GM13976 (cell line): ENCODE measurements at places on chromosomes 3 and 15.
A peak's percentile ranks its signal among the peaks of the same experiment; 100 is the strongest.

DNA sequence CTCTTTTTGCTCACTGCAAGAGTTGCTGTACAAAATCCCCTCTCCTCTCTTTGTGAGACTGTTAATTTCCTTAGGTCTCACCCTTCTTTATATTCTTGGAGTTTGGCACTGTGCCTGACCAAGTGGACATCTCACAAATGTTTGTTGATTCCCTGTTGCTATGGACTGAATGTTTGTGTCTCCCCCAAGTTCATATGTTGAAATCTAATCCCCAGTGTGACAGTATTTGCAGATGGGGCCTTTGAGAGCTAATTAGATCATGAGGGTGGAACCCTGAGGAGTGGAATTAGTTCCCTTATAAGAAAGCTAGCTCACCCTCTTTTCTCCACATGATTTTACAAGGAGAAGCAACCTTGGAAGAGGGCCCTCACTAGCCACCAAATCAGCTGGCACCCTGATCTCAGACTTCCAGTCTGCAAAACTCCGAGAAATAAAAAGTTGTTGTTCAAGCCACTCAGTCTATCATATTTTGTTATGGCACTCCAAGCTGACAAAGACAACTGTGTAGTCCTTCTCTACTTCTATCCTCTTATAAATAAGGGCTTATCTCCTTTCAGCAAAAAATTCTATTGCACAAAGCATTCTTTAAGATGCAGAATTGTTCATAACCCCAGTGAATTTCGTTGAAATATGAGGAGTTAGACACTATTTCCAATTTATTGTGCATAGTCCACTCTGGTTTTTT lies 65.5 kb upstream of the NPHP3 start:
- DNase-seq, result no peak

DNA sequence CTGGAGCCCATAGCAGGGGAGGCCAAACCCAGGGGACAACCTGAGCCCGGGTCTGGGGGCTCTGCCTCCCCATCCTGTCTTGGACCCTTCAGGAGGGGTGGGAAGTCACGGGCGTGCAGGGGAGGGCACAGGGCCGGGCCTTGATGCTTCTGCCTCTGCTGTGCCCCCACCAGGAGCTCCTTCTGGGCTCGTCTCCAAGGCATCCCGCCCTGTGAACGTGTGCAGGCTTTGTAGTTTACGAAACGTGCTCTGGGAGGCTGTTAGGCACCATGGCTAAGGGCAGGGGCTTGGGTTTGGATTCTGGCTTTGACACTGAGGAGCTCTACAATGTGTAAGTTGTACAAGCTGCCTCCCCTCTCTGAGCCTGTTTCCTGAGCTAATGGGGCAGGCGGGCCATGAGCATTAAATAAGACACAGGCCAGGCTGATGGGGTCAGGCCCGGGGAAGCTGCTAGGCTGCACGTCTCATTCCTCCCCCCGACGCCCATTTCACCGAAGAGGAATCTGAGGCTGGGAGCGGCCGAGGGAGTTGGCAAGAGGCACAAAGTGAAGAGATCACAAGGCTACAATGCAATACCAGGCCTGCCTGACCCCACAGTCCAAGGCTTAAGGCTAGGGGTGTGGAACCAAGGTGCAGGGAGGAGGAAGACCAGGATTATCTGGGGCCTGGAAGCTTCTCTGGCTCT lies 19.6 kb downstream of the PLXND1 start:
- no peak for DNase-seq

GRCh38 chr15:40737048-40737447 lies 18.0 kb downstream of the RMDN3 start:
- DNase-seq, result no peak

- DNase-seq, result peak; percentile 41
Measured at GRCh38 chr15:35136321-35137189, 51.5 kb upstream of the NANOGP8 start.

- peak; percentile 81 for DNase-seq
Measured at GRCh38 chr3:23762214-23762613, 43.5 kb upstream of the UBE2E1 start.

DNA sequence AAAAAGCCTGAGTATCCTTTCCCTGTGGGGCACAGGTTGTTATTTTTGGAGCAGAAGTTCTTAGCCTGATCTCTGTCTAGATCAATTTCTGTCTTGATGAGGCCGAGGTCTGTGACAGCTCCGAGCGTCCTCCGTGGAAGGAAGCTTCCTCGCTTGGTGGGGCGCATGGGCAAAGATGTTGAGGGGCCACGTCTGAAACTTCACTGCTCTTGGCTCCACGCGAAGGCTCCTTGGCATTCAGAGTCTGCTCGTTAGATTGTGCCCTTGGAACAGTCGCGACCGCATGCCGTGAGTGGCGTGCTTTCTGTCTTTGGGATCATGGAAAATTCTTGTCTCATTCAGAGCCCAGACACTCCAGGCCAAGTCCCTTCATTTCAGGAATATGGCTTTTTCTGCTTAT lies 13.7 kb downstream of the GRK7 start:
- no peak for DNase-seq

GRCh38 chr15:92305343-92305742 lies 88.3 kb upstream of the ST8SIA2 start:
- DNase-seq, result no peak

DNA sequence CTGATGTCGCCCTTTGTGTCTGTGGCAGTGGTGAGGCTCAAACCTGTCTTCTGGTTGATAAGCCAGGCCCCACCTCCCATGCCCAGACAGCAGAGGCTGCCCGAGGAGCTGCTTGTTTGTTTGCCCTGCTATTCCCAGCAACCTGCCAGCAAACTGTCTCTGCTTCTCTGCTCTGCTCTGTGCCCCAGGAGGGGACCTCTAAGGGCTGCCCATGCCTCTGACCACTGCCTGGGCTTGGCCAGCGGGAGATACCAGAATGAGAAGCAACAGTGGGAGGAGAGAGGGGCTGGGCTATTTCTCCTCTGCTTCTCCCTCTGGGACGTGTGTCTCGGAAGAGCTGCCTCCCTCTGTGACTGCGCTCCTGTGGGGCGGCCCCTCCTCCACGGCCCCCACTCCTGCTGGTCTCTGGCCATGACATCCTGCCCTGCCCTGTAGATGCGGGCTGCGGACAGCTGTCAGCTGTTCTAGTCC lies 213.1 kb downstream of the RPLP1 start:
- DNase-seq, result peak; percentile 27

DNA sequence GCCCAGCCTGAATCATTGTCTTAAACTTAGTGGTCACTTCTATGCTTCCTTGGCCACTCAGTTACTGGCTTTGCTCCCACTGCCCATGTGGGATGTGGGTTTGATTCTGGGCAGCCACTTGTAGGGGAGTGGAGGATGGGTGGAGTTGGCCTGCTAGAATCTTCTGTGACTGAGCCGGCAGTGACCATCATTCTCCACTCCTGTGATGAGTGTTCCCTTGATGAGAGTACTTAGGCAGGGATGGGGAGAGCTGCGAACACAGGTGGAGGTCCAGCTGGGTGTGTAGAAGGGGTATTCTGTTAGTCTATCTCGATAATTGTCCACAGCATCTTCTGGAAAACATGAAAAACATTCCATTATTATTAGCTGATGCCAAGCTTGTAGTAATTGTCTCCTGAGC lies 8.0 kb downstream of the TM6SF1 start:
- DNase-seq, result no peak

GRCh38 chr15:81095690-81096365 lies 38.2 kb upstream of the CFAP161 start:
- DNase-seq, result no peak

DNA sequence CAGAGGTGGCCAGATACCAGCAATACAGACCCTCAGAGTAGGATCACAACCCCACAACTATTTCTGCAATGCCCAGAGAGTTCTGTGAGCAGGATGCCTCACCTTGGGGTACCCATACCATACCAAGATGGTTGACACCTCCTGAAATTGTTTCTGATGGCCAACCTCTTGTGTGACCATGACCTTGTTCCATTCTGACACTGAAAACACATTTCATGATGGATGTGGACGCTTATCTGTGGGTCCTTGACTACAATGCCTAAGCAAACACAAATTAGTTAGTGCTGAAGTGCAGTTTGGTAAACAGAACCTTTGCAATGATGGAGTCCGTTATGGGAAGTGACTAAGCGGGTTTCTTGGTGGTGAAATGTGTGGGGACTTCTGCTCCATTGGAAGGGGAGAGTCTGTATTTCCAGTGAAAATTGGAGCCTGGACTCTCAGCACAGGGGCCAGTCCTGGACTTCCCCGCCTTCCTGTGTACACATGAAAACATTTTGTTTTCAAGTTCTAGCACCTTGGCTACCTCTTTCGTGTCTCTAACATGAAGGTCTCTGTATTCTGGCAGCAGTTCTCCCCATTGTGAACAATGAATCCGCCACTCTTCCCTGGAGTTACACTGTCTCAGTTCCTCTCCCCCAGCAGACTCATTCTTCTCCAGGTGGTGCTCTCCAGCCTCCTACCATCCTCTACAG lies 106.2 kb downstream of the XXYLT1 start:
- no peak for DNase-seq

DNA sequence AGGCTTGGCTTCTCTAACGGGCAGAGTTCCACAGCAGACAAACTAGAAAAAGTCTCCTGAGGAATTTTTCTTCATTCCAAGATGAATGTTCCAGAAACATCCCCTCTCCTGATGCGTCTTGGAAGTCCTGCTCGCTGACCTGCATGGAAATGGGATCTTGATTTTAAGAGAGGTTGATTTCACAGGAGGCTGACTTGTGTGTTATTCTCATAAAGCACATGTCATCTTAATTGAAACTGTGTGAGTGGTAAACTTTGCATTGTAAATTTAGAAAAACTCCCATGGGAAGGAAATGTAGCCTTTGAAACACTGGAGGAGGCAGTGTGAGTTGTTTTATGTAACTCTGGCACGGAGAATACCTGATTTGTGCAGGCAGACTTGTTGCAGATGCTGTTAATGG lies 337.8 kb upstream of the NR2E3 start:
- DNase-seq, result no peak

- no peak for DNase-seq
Measured at GRCh38 chr3:22585911-22586310, 617.2 kb upstream of the UBE2E2 start.

- no peak for DNase-seq
Measured at GRCh38 chr3:10706156-10706739, 109.8 kb upstream of the SLC6A11 start.

- DNase-seq, result no peak
Measured at GRCh38 chr15:58287891-58288290, 143.9 kb upstream of the LIPC start.

- DNase-seq, result no peak
Measured at GRCh38 chr3:130374908-130375307, 29.4 kb downstream of the COL6A5 start.

GRCh38 chr3:74465715-74466410 lies 148.6 kb downstream of the CNTN3 start:
- no peak for DNase-seq

DNA sequence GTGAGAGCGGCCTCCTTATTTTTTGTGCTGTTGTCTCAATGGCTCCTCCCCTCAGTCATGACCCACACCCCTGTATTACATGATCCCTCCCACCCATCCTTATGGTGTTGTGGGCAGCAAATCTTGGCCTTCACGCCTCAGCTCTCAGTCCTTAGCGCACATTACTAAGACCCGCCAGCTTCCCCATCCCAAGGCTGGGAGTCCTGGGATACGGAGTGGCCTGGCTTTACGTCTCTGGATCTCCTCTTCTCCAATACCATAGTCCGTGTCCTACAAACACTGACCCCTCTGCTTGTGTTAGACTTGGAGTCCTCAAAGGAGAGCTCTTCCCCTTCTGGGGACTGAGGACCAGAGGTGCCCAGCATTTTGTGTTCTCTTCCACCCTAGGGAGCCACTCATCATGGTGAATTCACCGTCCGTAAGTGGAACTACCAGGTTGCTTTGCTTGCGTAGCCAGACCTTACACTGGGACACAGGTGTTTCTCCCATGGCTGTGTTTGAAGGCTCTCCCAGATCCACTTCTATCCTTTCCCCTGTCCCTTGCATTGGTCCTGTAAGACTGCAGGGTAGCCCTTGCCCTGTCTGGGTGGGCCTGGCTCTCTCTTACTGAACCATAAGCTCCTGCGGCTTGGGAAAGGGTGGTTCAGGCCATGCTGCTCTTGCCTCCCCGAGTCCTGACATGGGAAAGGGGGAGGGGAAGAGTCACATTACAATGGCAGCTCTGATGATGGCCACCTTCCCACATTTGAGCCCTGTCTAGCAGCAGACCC lies 13.6 kb downstream of the GRM2 start:
- DNase-seq, result peak; percentile 6

GRCh38 chr3:105806359-105806758 lies 62.5 kb downstream of the CBLB start:
- DNase-seq, result peak; percentile 24

- DNase-seq, result no peak
Measured at GRCh38 chr15:76905855-76906254, 715 bp upstream of the SCAPER start.

- no peak for DNase-seq
Measured at GRCh38 chr3:126130081-126130855, 46.3 kb upstream of the SLC41A3 start.

DNA sequence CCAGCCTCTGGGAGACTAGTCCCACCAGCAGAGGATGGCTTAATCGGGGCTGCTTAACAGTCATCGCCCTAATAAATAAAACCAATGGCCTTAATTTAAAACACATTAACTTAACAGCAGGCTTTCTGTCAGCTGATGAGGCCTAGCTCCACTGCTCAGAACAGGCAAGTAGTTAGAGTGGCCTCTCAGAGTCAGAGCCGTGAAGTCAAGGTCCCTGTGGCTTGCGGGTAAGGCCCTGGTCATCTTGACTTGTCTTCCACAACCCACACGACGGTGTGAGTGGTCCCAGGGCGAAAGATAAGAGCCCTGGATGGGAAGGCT lies 11.8 kb downstream of the XXYLT1 start:
- DNase-seq, result no peak

DNA sequence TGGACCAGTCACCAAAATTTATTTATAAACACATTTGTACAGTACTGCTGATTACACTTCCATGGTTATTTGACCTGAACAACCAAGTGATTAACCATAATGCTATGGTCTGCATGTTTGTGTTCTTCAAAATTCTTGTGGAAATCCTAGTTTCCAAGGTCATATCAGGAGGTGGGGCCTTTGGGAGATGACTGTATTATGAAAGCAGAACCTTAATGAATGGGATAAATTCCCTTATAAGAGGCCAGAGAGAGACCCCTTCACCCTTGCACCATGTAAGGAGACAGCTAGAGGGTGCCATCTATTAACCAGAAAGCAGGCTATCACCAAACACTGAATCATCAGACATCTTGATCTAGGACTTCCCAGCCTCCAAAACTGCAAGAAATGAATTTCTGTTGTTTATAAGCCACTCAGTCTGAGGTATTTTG lies 1.9 kb downstream of the SCAPER start:
- DNase-seq, result peak; percentile 44

GRCh38 chr15:74243431-74243830 lies 7.3 kb downstream of the CCDC33 start:
- DNase-seq, result no peak

DNA sequence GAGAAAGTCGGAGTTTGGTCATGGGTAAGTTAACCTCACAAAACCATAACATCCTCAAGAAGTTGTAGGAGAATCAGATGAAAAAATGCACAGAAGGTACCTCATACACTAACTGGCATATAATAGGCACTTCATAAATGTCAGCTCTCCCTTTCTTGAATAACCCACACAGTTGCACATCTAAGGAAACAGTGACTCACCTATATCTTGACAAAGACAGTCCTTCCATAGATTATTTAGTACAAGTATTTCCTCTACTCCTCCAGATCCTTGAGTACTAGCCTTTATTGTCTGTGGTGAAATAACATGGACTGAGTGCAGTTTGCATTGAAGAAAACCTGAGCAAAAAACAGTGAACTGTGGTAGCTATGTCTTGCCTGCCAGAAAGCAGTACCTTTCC lies 46.6 kb downstream of the MAGI1 start:
- DNase-seq, result no peak

GRCh38 chr15:36757189-36757814 lies 177.9 kb downstream of the CDIN1 start:
- DNase-seq, result no peak

GRCh38 chr3:72067721-72068120 lies 282.8 kb upstream of the PROK2 start:
- no peak for DNase-seq
